Hematopoietic multipotent progenitor cell (in vitro differentiated cells): ENCODE measurements at places on chromosomes 2 and 18.

DNA sequence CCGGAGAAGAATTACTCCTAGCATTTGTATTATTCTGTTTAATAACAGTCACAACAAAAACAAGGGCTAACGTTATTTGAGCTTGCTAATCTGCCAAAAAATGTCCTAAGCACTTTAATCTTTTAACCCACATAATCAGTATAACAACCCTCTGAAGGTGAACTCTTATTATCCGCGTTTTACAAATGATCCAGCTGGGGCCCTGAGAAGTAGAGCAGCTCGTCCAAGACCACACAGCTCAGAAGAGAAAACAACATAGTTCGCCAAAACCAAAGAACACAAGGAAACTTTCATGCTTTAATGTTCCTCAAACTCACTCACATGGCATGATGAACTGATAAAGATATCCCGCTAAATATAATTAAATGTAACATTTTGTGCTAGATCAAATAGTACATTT lies 159.7 kb upstream of the ZNF236 start:
- DNase-seq: no peak

- peak; percentile 47 for DNase-seq
These were observed 34.5 kb downstream of the RPL31 start for GRCh38 chr2:101036562-101036961.

DNA sequence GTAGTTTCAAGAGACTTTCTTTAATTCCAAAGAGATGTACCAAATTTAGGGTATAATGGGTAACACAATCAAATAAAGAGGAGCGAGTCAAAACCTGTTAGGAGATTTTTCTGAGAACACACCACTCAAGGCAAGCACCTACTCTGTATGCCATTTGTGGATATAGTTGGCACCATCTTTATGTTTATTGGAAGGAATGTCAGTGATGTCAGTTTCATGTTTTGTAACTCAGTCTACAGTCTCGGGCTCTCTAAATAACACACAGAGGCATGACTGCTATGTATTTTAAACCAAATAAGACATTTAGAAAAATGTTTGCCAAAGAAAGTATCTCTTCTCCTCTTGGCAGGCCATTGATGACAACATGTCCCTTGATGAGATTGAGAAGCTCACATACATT lies 59.7 kb downstream of the CPS1 start:
- DNase-seq: no peak

GRCh38 chr18:46338766-46339165 lies 234.6 kb downstream of the HAUS1 start:
- no peak for DNase-seq

- DNase-seq: peak; percentile 34
These were observed 300.0 kb upstream of the SMIM21 start for GRCh38 chr18:75727456-75727855.

DNA sequence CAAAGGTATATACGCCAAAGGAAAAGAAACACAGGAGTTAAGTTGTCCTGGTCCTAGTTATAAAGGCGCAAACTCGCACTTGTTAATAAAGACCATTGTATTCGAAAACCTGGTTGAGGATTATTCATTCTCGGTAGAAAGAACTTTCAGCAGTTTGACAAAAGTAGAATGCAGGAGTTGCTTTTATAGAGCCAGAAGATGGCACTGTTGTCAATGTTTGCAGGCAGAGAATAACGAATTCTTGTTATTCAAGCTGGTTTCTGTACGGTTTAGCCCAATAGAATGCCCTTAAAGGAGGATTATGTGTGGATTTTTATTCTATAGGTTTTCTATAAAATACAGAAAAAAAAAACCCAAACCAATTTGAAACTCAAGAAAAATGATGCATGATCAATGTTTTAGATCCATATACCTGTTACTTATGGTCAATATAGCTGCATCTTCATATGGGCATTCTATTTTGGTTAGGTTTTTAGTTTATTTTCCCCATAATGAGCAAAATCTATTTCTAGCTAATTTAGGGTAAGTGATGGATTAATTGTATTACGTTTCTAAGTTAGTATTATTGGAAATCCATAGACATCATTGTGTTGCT lies 510.3 kb downstream of the PLCL1 start:
- peak; percentile 82 for DNase-seq

DNA sequence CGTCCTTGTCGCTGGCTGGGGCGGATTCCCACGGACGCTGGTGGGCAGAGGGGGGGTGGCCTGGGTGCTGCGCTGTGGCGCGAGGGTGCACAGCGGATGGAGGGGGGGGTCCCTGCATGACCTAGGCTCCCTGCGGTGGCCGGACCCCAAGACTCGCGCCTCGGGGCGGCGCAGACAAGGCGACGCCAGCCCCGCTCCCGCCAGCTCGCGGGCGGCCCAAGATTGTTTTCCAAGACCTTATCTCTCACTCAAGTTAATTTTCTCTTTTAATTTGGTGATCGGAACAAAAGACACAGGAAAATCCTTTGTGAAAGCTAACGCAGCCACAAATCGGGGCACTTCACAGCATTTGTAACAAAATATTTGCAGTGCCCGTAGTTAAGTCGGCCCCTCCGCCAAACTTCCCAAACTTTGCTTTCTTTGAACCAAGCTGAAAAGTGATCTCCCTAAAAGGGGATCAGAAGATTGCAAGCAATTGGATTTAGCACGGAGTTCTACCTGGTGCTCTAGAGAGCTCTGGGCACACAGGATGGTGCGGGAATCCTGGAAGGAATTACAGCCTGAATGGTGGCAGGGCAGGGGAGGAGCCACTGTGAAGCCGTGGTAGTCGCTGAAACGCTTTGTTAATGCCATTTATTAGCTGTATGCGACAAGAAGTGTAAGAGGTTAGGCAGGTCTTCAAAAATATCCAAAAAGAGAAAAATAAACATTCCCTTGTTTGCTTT lies 4.8 kb upstream of the ID2 start:
- DNase-seq: no peak

- no peak for DNase-seq
These were observed 165.1 kb upstream of the GLI2 start for GRCh38 chr2:120570546-120570945.

DNA sequence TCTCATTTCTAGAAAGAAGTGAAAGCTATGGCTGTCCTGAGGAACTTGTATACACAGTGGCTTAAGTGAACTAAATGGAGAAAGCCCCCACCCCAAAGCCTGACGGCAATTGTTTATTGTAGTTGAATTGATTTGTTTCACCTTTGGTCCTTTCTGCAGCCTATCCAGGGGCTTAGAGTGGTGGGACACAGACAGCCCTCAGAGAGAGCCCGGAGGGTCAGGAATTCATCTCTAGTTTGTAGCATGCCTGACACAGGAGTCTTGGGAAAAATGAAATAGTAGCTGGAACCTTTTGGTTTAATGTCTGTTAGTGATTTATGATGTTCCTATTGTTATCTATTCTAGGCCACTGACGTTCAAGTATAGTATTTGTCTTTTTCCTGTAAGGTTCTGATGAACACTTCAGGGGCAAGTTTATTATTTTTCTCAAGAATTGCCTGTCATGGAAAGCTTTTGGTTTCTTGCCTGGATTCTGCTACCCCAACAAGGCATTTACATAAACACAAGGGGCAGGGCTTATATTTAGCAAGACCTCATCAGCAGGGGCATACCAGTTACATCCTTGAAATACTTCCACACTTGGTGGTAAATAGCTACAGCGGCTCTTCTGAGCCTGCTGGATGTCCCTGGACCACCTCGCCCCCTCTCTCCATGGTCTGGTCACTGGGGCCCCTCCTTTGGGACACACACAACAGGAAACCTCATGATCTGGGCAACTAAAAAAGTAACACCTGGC lies 44.4 kb downstream of the KCNE4 start:
- no peak for DNase-seq

DNA sequence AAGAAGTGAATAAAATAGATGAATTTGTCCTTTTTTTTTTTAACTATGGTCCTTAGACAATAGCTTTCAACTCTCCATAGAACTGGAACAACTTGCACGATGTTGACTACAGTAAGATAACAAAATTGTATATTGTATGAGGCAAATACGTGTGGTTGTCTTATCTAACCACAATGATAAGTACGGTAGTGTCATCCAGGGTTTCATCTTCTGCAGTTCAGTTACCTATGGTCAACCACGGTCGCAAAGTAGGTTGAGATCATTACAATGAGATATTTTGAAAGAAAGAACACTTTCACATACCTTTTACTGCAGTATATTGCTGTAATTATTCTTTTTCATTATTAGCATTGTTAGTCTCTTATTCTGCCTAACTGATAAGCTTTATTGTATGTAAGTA lies 295.2 kb downstream of the PARD3B start:
- DNase-seq: no peak
